ENCODE measurements at places on chromosomes 7 and 10. TPM values are rescaled to one million over a fixed set of nuclear protein-coding genes. Genes with fewer than 3 reads are reported as not detected.

DNA sequence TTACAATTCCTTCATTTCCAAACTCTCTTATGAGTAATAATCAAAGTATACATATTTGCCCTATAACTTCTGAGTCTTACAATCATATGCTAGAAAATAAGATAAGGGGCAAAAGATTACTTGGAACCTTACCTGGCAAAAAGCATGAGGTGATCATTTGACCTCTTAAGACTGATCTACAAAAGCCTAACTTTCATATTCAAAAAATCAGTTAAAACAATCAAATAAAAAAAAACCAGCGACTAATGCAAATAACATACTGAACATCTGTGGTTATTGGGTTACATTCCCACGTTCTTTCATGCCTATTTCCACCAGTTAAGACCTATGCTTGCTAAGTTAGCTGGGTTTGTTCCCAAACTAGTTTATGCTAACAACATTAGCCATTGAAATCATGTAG lies 187.6 kb downstream of the RNF133 start:
- H3K4me1 ChIP-seq = peaks cover 11% of the 10 kb centered on the region
- H3K27ac ChIP-seq = no peak overlapping the region
- H3K36me3 ChIP-seq = no peaks in the 10 kb centered on the region
- H3K4me3 ChIP-seq = no peak overlapping the region
- H3K27me3 ChIP-seq = no peaks in the 10 kb centered on the region

DNA sequence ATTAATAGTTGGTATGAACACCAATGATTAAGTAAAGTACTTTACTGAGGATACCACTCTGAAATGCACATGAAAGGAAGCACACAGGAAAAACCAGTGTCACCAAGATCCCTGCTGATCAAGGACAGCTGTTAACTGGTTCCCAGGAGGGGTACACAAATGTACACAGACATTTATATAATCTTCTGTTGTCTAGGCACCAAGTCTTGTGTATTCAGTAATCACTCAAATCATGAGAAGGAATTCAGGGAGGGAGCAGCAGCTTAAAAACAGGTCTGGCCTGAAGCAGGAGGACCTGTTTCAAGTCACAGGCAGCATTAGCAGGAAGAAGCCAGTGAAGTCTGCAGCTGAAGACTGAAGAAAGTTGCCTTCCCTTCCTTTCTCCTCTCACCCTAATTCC lies 18.7 kb downstream of the MPP7 start:
- no peak for DNase-seq
- no peak overlapping the region for H3K4me3 ChIP-seq
- no peaks in the 10 kb centered on the region for H3K27me3 ChIP-seq
- no peaks in the 10 kb centered on the region for H3K4me1 ChIP-seq

- no peaks in the 10 kb centered on the region for H3K4me1 ChIP-seq
- no peak for DNase-seq
- H3K27ac ChIP-seq = no peak overlapping the region
- H3K36me3 ChIP-seq = no peaks in the 10 kb centered on the region
- H3K4me3 ChIP-seq = no peak overlapping the region
Measured at GRCh38 chr7:57651006-57651405, 201.0 kb downstream of the ZNF716 start.

DNA sequence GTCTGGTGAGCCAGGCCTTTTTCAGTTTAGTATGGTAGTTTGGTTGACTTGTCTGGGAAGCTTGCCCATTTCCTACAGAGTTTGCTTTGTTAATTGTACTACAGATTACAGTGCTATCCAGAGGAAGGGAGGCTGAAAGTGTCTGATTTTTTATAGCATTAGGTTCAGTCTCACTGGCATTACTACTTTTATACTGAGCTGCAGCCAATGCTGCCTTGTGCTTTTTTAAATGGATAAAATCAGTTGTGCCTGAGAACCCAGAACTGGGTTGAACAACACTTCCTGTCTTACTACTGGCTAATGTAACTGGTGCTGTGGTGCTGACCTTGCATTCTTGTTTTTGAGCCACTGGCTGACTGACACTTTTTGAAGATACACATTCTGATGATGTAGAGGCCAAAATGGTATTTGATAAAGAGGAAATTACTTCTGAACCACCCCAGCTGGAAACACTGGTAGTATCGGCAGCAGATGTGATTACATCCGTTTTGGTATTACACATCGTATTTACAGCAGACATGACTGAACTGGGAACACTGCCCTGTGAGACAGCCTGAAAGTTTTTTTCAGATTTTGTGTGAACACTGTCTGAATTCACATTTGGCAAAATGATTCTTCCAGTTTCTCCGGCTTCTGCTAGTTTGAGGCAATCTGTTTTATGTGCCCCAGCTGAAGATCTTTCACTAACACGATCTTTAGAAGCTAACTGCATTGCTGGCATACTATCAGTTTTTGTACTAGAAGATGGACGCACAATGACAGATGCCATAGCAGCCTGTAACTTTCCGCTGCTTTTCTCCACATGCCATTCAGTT lies 74.1 kb downstream of the NRBF2 start:
- H3K27ac ChIP-seq = no peak overlapping the region
- H3K4me1 ChIP-seq = no peaks in the 10 kb centered on the region
- H3K4me3 ChIP-seq = no peak overlapping the region
- H3K27me3 ChIP-seq = no peaks in the 10 kb centered on the region

- DNase-seq = no peak
- no peaks in the 10 kb centered on the region for H3K4me1 ChIP-seq
- no peaks in the 10 kb centered on the region for H3K27me3 ChIP-seq
- no peak overlapping the region for H3K4me3 ChIP-seq
Measured at GRCh38 chr7:139958599-139959284, 104.0 kb downstream of the PARP12 start.

OR2A5 gene
- total RNA-seq = not detected

SYT15 gene
- 1.5 TPM for total RNA-seq

TMEM229A gene
- total RNA-seq = not detected

NFKB2 gene
- 64.7 TPM for total RNA-seq

GARIN1A gene
- 8.5 TPM for total RNA-seq

Measured in Calu3 (cell line).